Right atrium auricular region (tissue), 2 donors: ENCODE measurements at places on chromosomes 12 and 14. TPM values are rescaled to one million over a fixed set of nuclear protein-coding genes. Genes with fewer than 3 reads are reported as not detected.

GRCh38 chr14:72714871-72715214 lies 179.1 kb downstream of the DPF3 start:
- no peak for DNase-seq

The DAAM1 gene
- 67.0 TPM for total RNA-seq

DNA sequence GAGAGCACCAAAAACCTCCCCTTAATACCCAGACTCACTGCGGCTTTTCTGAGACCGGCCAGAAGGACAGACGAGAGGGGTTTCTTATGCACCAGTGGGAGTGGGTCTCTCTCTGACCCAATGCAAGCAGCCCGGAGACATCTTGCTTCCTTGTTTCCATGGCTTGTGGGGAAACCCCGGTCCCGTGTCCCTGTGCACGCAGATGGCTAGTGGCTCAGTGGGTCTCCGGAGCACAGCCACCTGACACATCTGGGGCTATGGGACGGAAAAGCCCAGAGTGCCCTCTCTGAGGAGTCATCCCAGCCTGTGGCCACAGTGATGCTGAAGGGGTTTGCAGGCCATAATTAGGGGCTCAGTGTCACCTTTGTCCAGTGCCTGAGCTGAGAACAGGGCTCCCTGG lies 197.6 kb downstream of the PHETA1 start:
- DNase-seq: no peak

DNA sequence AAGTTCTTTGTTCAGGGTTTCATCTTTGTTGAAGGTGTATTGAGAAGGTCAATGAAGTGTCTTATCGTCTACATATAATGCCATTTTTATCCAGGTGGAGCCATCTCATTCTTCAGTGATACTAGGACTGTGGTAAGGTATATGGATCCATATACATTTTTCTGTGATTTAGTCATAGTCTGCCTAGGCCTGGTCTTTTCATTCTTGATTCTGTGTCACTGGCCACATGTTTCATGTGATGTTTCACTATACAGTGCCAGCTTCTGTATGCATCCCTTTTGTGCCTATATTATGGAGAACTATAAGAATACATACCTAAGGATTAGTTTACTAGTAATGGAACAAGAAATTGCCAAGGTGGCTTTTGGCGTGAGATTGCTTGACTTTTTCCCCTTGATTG lies 40.5 kb downstream of the VEZT start:
- DNase-seq: no peak

DNA sequence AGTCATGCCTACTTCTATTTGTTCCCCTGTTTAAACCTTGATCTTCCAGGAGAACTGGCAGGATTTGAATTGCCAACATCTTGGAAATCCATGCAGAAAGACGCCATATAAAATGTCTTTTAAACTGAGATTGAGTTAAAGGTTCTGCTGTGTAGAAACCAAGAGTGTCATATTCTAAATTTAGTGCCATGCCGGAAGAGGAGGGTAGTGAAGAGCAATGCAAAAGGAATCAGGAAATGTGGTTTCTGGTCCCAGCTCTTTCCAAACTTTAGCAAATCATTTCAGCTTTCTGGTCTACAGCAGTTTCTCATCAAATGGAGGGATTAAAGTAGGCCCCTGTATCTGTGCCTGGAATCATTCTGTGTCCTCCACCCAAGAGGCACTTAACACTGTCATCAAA lies 85.7 kb downstream of the BTG1 start:
- no peak for DNase-seq

DNA sequence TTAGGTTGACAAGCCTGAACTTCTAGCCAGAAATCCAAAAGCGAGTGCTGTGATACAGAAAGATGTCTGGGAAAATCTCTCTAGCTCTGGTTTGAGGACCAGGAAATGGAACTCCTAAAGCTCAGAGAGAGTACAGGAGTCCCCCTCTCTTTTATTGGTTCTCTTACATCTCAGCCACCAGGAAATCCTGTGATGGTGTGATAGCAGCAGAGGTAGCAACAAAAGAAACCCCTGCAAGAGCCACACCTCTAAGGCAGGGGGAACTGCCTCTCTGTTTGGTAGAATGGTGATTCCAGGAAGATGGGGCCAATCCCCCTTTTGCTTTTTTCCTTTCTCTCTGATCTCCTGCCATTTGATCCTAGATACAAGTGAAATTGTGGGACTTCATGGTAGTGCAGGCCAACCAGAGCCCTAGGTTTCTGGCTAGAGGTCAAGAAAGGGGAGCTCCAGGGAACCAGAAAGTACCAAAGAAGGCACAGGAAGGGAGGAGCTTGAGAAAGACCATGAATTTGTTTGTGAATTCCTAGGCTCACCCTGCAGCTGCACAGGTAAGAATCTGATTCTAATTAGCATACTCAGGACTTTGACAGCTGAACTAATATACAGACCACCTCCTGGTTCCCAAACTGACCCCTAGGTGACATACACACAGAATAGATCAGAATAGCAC lies 88.5 kb downstream of the PAPLN start:
- DNase-seq: no peak
